GM23338 (cell line): ENCODE measurements at places on chromosomes 6 and 20.

GRCh38 chr6:105545228-105545920, 142.5 kb upstream of the PREP start:
- no peak overlapping the region for H3K4me3 ChIP-seq
- no peak for DNase-seq
- H3K36me3 ChIP-seq, result no peaks in the 10 kb centered on the region
- no peak overlapping the region for H3K27ac ChIP-seq
- no peaks in the 10 kb centered on the region for H3K4me1 ChIP-seq
- H3K27me3 ChIP-seq, result no peaks in the 10 kb centered on the region

- DNase-seq, result no peak
- no peak overlapping the region for H3K4me3 ChIP-seq
- no peak overlapping the region for H3K27ac ChIP-seq
- no peaks in the 10 kb centered on the region for H3K27me3 ChIP-seq
- no peaks in the 10 kb centered on the region for H3K4me1 ChIP-seq
Observed at GRCh38 chr20:63822276-63822696, 8.8 kb downstream of the ZBTB46 start.

- H3K27me3 ChIP-seq, result no peaks in the 10 kb centered on the region
- H3K27ac ChIP-seq, result no peak overlapping the region
- DNase-seq, result no peak
- 0 out of 2 replicates have a peak, but pooled peaks cover 3% of the 10 kb centered on the region for H3K36me3 ChIP-seq
- H3K4me1 ChIP-seq, result peaks cover 14% of the 10 kb centered on the region
- no peak overlapping the region for H3K4me3 ChIP-seq
Observed at GRCh38 chr6:15026832-15027231, 219.0 kb upstream of the JARID2 start.

DNA sequence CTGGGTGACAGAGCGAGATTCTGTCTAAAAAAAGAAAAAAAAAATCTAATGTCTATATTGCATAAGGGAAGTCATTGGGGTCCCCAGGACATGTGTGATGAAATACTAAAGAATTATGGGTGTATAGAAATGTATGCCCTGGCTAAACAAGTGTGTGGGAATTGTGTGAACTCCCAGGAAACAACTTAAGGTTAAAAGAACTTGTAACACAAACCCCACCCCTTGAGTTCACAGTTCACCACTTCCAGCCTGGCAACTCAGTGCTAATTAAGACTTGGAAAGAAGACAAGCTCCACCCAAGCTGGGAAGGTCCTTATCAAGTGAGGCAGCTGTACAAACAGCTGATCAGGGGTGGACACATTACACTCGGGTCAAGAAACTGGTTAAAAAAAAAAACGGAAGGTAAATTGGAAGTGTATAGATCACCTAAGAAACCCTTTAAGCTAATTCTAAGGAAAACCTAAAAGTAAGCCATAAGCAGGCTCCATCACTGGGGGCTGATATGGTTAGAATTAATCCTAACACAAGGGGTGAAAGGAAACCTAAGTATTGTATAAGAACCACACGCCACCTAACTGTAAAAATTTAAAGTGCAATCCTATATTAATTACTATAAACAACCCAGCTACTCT, 25.2 kb downstream of the HLA-A start:
- no peaks in the 10 kb centered on the region for H3K36me3 ChIP-seq
- H3K4me1 ChIP-seq, result peaks cover 37% of the 10 kb centered on the region
- no peak for DNase-seq
- H3K4me3 ChIP-seq, result no peak overlapping the region
- H3K27me3 ChIP-seq, result peaks cover 9% of the 10 kb centered on the region

GRCh38 chr6:2103765-2104523, 141.5 kb downstream of the GMDS start:
- H3K36me3 ChIP-seq, result no peaks in the 10 kb centered on the region
- no peak for DNase-seq
- no peak overlapping the region for H3K27ac ChIP-seq
- no peak overlapping the region for H3K4me3 ChIP-seq
- no peaks in the 10 kb centered on the region for H3K27me3 ChIP-seq
- peaks cover 8% of the 10 kb centered on the region for H3K4me1 ChIP-seq

DNA sequence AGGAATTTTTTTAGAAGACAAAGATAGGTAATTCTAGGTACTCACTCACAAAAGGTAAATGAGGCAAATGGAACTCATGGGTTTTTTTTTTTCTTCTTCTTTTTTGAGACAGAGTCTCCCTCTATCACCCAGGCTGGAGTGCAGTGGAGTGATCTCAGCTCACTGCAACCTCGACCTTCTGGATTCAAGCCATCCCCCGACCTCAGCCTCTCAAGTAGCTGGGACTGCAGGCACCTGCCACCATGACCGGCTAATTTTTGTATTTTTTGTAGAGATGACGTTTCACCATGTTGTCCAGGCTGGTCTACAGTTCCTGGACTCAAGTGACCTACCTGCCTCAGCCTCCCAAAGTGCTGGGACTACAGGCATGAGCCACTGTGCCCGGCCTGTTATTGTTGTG, 126.1 kb downstream of the LRRC1 start:
- no peaks in the 10 kb centered on the region for H3K27me3 ChIP-seq
- no peaks in the 10 kb centered on the region for H3K36me3 ChIP-seq
- no peak for DNase-seq
- no peak overlapping the region for H3K27ac ChIP-seq

- no peak overlapping the region for H3K4me3 ChIP-seq
- no peaks in the 10 kb centered on the region for H3K27me3 ChIP-seq
- no peaks in the 10 kb centered on the region for H3K36me3 ChIP-seq
- H3K4me1 ChIP-seq, result no peaks in the 10 kb centered on the region
- peak; percentile 82 for DNase-seq
Observed at GRCh38 chr6:32885698-32886286, 31.8 kb downstream of the PSMB9 start.

DNA sequence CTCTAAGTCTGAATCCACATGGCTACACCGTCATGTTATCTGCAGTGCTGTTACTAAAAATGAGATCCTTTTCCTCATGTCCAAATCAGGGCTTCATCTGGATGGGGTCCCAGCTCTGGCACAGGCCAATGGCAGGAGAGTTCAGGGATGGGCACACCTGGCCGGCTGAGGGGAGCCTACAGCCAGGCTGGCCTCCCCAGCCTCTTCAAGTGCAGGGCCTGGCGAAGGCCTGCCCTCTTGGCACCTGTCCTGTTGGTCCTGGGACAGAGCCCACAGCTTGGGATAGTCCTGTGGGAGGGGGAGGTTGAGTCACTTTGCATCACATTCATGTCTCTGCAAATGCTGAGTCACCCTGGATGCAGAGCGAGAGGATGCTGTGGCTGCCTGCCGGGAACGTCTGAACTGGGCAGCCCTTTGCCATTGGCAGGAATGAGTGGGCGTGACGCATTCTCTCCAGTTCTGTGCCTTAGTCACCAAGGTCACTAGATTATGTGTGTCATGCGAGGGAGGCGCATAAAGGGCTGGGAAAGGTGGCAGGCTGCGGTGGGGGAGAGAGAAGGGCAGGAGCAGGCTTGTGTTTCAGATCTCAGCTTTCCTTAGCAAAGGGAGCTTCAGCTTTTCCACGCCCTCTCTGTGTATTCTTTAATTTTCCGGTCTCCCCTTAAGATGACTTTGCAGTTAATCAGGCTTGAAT, 223.2 kb upstream of the ECI2 start:
- DNase-seq, result peak; percentile 59
- peak overlapping the region; percentile 45; the same call in 1 of the 2 replicates for H3K27ac ChIP-seq
- H3K4me3 ChIP-seq, result no peak overlapping the region
- no peaks in the 10 kb centered on the region for H3K4me1 ChIP-seq

- H3K4me3 ChIP-seq, result no peak overlapping the region
- no peaks in the 10 kb centered on the region for H3K36me3 ChIP-seq
- H3K27ac ChIP-seq, result peak overlapping the region; percentile 59; the same call in 1 of the 2 replicates
- no peak for DNase-seq
Observed at GRCh38 chr6:42787063-42787472, 5.2 kb downstream of the BICRAL start.

GRCh38 chr6:50986319-50986718, 167.6 kb downstream of the TFAP2B start:
- no peak overlapping the region for H3K4me3 ChIP-seq
- H3K36me3 ChIP-seq, result no peaks in the 10 kb centered on the region
- no peaks in the 10 kb centered on the region for H3K27me3 ChIP-seq
- H3K4me1 ChIP-seq, result no peaks in the 10 kb centered on the region
- H3K27ac ChIP-seq, result no peak overlapping the region

GRCh38 chr6:169639653-169640278, 62.1 kb downstream of the WDR27 start:
- DNase-seq, result peak; percentile 26
- H3K36me3 ChIP-seq, result no peaks in the 10 kb centered on the region; the same call in 1 of the 2 replicates
- H3K4me3 ChIP-seq, result no peak overlapping the region
- H3K27ac ChIP-seq, result no peak overlapping the region
- H3K27me3 ChIP-seq, result no peaks in the 10 kb centered on the region
- no peaks in the 10 kb centered on the region for H3K4me1 ChIP-seq

GRCh38 chr20:31403886-31404285, 2.1 kb downstream of the DEFB121 start:
- no peak overlapping the region for H3K4me3 ChIP-seq
- no peak for DNase-seq
- no peak overlapping the region for H3K27ac ChIP-seq
- no peaks in the 10 kb centered on the region for H3K36me3 ChIP-seq
- no peaks in the 10 kb centered on the region for H3K4me1 ChIP-seq

GRCh38 chr20:36367907-36368799, 62.0 kb downstream of the DLGAP4 start:
- H3K27me3 ChIP-seq, result no peaks in the 10 kb centered on the region
- H3K4me1 ChIP-seq, result peaks cover 11% of the 10 kb centered on the region; the same call in 1 of the 2 replicates
- H3K4me3 ChIP-seq, result no peak overlapping the region

DNA sequence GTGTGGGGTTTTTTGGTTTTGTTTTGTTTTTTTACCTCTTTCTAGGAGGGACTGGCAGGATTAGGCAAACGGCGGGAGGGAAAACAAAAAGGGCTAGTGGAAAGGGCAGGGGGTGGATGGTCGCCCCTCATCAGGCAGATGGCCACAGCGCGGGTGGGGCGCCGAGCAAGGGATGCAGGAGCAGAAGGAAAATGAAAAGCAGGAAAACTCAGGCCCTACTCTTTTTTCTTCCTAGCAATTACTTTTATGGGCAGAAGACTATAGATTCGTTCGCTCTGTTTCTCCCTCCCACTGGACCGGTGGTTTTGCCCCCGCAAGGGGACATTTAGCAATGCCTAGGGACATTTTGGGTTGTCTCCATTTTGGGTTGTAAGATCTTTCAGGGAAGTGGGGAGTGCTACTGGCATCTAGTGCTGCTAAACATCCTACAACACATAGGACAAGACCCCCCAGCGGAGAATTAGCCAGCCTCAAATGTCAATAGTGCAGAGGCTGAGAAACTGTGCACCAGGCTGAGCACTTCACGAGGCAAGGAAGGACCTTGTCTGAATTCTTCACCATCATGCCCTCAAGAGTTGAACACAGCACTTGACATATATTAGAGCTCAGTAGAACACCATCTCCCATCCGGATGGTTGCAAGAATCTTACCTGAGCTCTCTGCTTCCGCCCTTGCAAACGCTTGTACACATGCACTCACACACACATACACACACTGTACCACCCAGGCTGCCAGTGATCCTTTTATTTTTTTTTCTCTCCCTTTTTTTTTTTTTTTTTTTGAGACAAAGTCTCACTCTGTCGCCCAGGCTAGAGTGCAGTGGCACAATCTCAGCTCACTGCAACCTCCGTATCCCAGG, 4.8 kb upstream of the ZMYND8 start:
- peaks cover 71% of the 10 kb centered on the region for H3K4me1 ChIP-seq
- H3K27ac ChIP-seq, result peak overlapping the region; percentile 97
- no peaks in the 10 kb centered on the region; the same call in 1 of the 2 replicates for H3K36me3 ChIP-seq
- H3K27me3 ChIP-seq, result no peaks in the 10 kb centered on the region
- no peak for DNase-seq
- no peak overlapping the region for H3K4me3 ChIP-seq

DNA sequence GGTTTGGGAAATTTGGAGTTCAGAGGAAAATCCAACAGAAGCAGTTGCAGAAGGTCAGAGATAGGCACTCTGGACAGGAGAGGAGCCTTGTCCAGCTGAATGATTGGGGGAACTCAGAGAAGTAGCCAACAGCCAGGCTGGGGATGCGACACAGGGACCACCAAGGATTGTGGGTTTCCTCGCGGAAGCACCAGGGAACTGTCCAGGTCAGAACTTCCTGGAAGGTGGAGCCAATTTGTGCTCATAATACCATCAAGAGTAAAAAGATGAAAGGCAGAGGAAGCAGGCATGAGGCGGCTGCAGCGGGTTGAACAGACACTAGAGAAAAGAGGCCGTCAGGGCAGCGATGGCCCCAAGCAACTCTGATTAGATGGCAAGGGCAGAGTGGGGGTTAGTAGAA, 33.7 kb downstream of the MDFI start:
- no peaks in the 10 kb centered on the region for H3K36me3 ChIP-seq
- peaks cover 6% of the 10 kb centered on the region; the same call in 1 of the 2 replicates for H3K4me1 ChIP-seq
- H3K27me3 ChIP-seq, result no peaks in the 10 kb centered on the region
- DNase-seq, result no peak

DNA sequence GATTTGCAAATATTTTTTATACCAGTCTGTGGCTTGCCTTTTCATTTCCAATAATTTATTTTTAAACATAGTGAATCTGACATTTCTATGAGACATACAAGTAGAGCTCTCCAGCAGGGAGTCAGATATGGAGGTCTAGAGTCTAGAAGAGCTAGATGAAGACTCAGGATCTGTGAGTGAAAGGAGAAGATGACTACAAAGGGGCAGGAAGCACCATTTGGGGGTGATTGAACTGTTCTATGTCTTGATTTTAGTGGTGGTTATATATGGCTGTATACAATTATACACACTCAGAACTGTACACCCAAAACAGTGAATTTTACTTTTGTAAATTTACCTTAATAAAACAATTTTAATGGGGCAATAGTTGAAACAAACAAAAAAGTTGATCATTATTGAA, 127.9 kb upstream of the BACH2 start:
- no peak overlapping the region for H3K4me3 ChIP-seq
- no peaks in the 10 kb centered on the region for H3K4me1 ChIP-seq
- DNase-seq, result no peak
- no peak overlapping the region for H3K27ac ChIP-seq
- H3K27me3 ChIP-seq, result no peaks in the 10 kb centered on the region

- H3K27ac ChIP-seq, result no peak overlapping the region
- no peaks in the 10 kb centered on the region for H3K36me3 ChIP-seq
- H3K27me3 ChIP-seq, result no peaks in the 10 kb centered on the region
- H3K4me1 ChIP-seq, result peaks cover 6% of the 10 kb centered on the region
- DNase-seq, result no peak
Observed at GRCh38 chr6:62043084-62043483, 242.9 kb downstream of the KHDRBS2 start.

- no peak for DNase-seq
- H3K4me3 ChIP-seq, result no peak overlapping the region
- H3K27ac ChIP-seq, result no peak overlapping the region
- no peaks in the 10 kb centered on the region for H3K27me3 ChIP-seq
- H3K36me3 ChIP-seq, result no peaks in the 10 kb centered on the region; the same call in 1 of the 2 replicates
- peaks cover 5% of the 10 kb centered on the region; the same call in 1 of the 2 replicates for H3K4me1 ChIP-seq
Observed at GRCh38 chr6:11262242-11262641, 29.8 kb upstream of the NEDD9 start.

- H3K4me3 ChIP-seq, result no peak overlapping the region
- H3K36me3 ChIP-seq, result no peaks in the 10 kb centered on the region
- H3K4me1 ChIP-seq, result peaks cover 12% of the 10 kb centered on the region; the same call in 1 of the 2 replicates
Observed at GRCh38 chr6:39812853-39813533, 20.8 kb downstream of the DAAM2 start.

GRCh38 chr6:64330694-64331307, 695.2 kb downstream of the PHF3 start:
- no peaks in the 10 kb centered on the region for H3K4me1 ChIP-seq
- no peaks in the 10 kb centered on the region for H3K27me3 ChIP-seq
- no peak overlapping the region for H3K27ac ChIP-seq
- no peaks in the 10 kb centered on the region for H3K36me3 ChIP-seq
